Placental pericyte (primary cell): ENCODE measurements at places on chromosomes 5 and 9. TPM values are rescaled to one million over a fixed set of nuclear protein-coding genes. Genes with fewer than 3 reads are reported as not detected.

Gene PNPLA7
- 0.86 and 1.1 TPM in 2 replicates for total RNA-seq

Gene IL13
- not detected in 2 replicates for total RNA-seq

Gene TEX48
- total RNA-seq = not detected in 2 replicates

Gene SNCB
- total RNA-seq = 0.14 TPM in 1 of 2 replicates, not detected in the other

Gene FOXD1
- 2.4 and 23.6 TPM in 2 replicates for total RNA-seq

Gene DIRAS2
- 0.14 and 0.22 TPM in 2 replicates for total RNA-seq

Gene C5orf47
- total RNA-seq = not detected in 2 replicates

Gene DBH
- total RNA-seq = not detected in 2 replicates

Gene GALNT12
- 2.9 and 23.6 TPM in 2 replicates for total RNA-seq

Gene CLK4
- total RNA-seq = 19.0 and 27.5 TPM in 2 replicates

Gene SLC36A2
- total RNA-seq = not detected in 2 replicates

Gene CDH10
- total RNA-seq = 0.29 TPM in 1 of 2 replicates, not detected in the other
